ENCODE measurements at places on chromosomes 6 and 20.
A peak's percentile ranks its signal among the peaks of the same experiment; 100 is the strongest.

GRCh38 chr6:25366903-25367545 is 87.8 kb downstream of the CARMIL1 start:
- H3K4me3 ChIP-seq: peak overlapping the region; percentile 69
- peaks cover 38% of the 10 kb centered on the region for H3K4me1 ChIP-seq
- peak overlapping the region; percentile 74 for H3K27ac ChIP-seq
- ATAC-seq: peak; percentile 22
- H3K36me3 ChIP-seq: no peaks in the 10 kb centered on the region

- no peak overlapping the region for H3K4me3 ChIP-seq
- ATAC-seq: no peak
- H3K27ac ChIP-seq: no peak overlapping the region
- no peaks in the 10 kb centered on the region for H3K36me3 ChIP-seq
- H3K27me3 ChIP-seq: no peaks in the 10 kb centered on the region
These were observed 324.7 kb upstream of the JARID2 start for GRCh38 chr6:14921170-14921569.

- peaks cover 3% of the 10 kb centered on the region for H3K27me3 ChIP-seq
- H3K36me3 ChIP-seq: no peaks in the 10 kb centered on the region
- no peak for ATAC-seq
- peaks cover 12% of the 10 kb centered on the region for H3K4me1 ChIP-seq
- peak overlapping the region; percentile 29 for H3K27ac ChIP-seq
- no peak overlapping the region for H3K4me3 ChIP-seq
These were observed 14.5 kb upstream of the TFB1M start for GRCh38 chr6:155328539-155329459.

GRCh38 chr6:106560996-106561685 is 68.2 kb downstream of the RTN4IP1 start:
- no peaks in the 10 kb centered on the region for H3K27me3 ChIP-seq
- H3K36me3 ChIP-seq: peaks cover 100% of the 10 kb centered on the region
- peaks cover 11% of the 10 kb centered on the region for H3K4me1 ChIP-seq
- ATAC-seq: peak; percentile 70

GRCh38 chr6:108584323-108584722 is 23.6 kb downstream of the FOXO3 start:
- peaks cover 42% of the 10 kb centered on the region for H3K4me1 ChIP-seq
- H3K27ac ChIP-seq: no peak overlapping the region
- H3K4me3 ChIP-seq: no peak overlapping the region
- H3K36me3 ChIP-seq: no peaks in the 10 kb centered on the region
- ATAC-seq: no peak

DNA sequence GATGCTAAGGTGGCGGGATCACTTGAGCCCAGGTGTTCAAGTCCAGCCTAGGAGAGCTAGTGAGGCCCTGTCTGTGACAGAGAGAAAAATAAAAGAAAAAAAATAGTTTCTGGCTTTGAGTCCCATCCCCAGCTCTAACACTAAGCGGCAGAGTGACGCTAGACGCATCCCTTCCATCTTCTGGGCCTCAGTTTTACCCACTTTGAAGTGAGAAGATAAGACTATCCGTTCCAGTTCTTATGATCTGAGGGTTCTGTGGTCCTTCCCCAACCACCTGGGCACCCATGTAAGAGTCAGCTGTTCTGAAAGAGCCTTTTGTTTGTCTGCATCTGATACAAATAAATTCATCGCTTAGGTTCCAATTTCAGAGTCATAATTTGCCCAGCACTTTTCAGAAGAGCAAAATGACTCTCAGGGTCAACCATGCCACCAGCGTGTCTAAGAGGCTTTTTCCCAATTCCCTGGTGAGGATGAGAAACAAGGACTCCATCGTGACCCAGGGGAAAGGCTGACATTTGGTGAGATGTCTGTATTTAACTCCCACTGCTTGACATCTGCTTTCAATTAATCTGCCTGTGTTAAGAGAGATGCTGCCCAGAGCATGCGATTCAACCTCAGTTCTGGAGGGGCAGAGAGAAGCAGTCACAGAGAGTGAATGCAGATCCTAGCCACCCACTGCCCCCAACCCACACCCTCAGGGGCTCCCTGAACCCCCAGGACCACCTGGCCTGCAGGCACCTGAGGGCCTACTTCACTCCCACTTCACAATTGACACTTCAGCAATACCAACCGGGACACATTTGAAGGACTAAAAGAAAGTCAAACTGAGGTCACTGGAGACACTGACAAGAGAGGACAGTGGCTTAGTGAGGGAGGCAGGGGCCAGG is 131.6 kb upstream of the TOP1 start:
- ATAC-seq: no peak
- no peak overlapping the region for H3K4me3 ChIP-seq

GRCh38 chr6:34865107-34865506 is 22.7 kb downstream of the TAF11 start:
- H3K27me3 ChIP-seq: no peaks in the 10 kb centered on the region
- H3K36me3 ChIP-seq: peaks cover 75% of the 10 kb centered on the region
- H3K4me1 ChIP-seq: no peaks in the 10 kb centered on the region
- no peak for ATAC-seq
- H3K27ac ChIP-seq: peak overlapping the region; percentile 51
- no peak overlapping the region for H3K4me3 ChIP-seq

DNA sequence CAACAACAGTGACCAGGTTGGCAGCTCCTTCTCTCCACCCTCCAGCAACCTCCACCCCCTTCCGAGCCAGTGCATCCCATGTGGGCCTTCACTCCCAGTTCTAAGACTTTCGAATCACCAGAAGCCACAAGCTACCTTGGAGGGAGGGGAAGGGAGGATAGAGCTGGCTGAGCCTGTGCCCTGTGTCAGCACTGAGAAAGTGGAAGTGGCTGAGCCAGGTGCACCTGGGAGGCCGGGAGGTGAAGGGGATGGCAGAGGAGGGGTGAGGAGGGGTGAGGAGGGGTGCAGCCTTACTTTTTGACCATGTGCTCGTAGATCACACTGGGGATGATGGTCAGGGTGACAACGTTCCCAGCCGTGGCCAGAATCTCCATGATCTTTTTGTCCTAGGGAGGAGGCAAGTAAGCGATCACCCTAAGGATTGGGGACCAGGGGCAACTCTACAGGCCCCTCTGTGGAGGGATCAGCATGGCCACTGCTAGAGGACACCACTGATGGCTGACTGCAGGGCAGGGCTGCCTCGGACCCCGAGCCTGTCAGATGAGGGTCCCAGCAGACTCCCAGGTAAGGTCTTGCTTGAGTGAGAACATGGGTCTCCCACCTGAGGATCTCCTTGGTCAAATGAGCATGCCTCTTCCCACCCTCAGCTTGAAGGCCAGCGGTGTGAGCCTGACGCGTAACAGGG is 18.3 kb downstream of the SDCBP2 start:
- no peaks in the 10 kb centered on the region for H3K36me3 ChIP-seq
- H3K4me3 ChIP-seq: no peak overlapping the region
- H3K27me3 ChIP-seq: no peaks in the 10 kb centered on the region
- H3K27ac ChIP-seq: no peak overlapping the region
- ATAC-seq: no peak

Measured in activated T-helper 17 cell treated with anti-CD3 and anti-CD28 coated beads, Interleukin-2, amount 50 U/mL, for 72 hours (primary cell).